Fibroblast of skin of left biceps (primary cell): ENCODE measurements at places on chromosomes 12 and 14.
A peak's percentile ranks its signal among the peaks of the same experiment; 100 is the strongest.

- DNase-seq, result no peak
Measured at GRCh38 chr14:95896498-95897135, 20.0 kb downstream of the TUNAR start.

DNA sequence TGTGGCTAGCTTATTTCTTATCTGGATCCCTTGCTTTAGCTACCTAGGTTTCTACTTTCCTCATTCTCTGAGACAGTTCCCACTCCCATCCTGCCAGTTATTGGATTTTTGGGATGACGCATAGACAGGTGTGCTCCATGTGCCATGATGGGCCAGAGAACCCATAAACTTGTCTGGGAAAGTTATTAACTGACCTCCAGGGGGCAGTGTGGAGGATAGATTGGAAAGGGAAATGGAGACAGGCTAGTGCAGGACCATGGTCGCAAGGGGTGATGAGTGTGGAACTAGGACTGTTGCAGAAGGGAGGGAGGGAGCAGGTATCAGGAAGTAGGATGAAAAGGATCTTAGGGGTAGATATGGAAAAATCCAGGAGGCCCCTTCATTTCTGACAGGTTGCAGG lies 80.3 kb downstream of the ESRRB start:
- DNase-seq, result no peak

- no peak for DNase-seq
Measured at GRCh38 chr14:64841772-64842750, 37.6 kb downstream of the SPTB start.

DNA sequence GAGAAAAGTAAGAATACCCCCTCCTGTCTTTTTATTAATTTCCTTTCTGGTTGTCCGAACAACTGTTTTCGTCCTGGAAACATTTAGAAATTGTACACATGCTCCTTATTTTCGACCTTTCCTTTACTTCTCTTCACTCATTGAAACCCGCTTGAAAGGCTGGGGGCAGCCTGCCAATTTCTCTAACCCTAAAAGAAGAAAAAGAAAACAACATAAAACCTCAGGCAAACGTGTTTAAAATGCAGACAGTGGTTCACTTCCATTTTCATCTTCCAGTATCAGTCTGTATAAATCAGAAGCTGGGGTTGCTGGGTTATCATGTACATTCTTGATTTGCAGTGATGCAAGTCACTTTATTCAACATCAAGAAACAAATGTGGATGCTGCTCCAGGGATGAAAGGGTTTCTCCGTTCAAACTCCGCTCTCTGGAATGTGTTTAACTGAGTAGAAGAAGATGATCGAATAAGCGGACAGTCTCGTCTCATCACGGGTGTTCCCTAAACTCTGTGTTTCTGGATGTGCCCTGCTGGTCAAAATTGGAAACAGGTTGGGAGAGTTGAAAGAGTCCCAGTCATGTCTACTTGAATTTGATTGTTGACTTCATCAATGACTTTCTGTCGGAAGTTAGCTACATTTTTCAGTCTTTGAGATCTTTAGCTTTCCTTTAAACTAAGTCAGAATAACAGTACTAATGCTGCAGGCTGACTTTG lies 1042.2 kb downstream of the BCL11B start:
- DNase-seq, result no peak

- peak; percentile 17 for DNase-seq
Measured at GRCh38 chr14:77158175-77158881, 16.7 kb upstream of the ZDHHC22 start.

DNA sequence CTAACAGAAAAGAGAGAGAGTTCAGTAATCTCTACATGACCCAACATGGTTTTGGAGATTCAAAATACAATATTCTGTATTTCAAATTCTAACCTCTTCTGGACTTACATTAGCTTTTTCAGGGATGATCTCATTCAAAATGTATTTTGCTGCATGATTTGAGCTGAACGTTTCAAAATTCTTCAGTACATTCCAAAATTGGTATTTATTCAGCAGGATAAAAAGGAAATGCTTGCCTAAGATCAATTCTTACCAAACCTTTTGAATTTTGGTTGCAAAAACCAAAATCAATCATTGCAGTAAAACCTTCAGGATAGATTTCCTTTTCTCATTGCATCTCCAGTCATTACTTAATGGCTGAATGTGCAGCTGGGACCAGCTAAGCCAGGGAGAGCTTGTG lies 1761.3 kb upstream of the SEL1L start:
- peak; percentile 55 for DNase-seq

DNA sequence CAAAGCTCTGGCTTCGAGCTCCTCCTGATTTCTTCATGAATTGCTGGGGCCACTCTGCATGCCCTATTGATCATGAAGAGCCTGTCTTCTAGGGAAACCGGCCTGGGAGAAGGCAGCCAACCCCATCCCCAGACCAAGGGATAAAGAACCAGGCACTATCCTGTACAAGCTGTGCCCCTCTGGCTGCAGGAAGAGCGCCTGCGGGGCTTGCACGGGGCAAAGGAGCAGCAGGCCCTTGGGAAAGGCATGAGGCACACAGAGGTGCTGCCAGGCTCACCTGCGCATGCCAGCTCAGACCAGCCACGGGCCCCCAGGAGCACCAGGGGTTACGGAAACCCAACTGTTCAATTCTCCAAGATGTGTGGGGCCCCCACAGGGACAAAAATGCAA lies 2.1 kb downstream of the ITPK1 start:
- no peak for DNase-seq

GRCh38 chr14:60079723-60080122 lies 12.0 kb upstream of the PCNX4 start:
- DNase-seq, result no peak

DNA sequence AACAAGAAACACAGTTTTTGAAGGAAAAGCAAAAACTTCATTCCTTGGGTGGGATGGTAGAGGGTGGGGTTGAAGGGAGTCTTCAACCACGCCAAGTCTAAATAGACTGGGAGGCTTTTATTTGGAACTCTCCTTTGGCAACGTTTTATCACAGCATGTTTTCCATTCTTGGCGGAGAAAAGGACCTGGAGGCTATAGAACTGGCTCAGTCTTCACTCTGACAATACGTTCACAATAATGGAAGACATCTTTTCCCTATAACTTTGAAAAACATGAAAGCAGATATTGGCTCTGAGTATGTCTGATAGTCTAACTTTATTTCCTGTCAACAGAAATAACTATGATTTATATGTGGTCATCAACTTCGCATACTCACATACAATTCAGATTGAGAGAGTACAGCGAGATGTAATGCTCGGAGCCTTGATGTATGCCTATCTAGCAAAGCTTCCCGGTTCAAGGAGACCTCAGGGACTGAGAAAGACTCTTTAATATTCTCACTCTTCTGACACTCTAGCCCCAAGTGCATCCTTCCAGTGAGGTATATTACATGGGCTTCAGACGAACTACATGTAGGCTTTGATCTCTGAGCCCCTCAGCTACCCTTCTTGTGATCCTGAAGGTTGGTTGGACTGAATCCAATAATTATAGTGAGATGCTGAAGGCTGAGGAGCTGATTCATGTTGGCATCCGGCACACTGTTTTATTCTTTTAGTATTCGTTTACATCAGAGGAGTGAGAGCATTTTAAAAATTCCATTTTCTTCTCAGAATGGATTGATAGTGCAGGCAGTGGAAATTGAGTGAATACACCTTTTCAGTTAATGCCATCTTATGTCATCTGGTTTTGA lies 14.0 kb downstream of the TMEM30B start:
- DNase-seq, result peak; percentile 40

DNA sequence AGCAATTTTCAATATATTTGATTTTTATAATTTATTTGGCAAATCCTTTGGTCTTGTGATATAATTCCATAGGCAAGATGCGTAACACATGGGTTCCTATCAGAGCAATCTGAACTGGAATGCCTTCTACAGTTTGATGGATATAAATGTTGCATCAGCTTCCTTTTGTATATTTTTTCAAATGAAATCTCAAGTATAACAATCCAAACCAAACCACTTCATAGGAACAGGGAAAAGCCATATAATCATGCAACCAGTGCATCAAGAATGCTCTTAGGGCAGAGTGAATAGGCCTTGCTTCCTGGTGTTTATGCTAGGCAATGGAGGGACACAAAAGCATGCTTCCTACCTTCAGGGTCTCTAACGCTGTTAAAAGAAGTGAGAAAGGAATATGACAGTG lies 34.5 kb downstream of the EFCAB11 start:
- DNase-seq, result no peak

GRCh38 chr12:29317556-29318363 lies 63.2 kb downstream of the ERGIC2 start:
- no peak for DNase-seq

GRCh38 chr14:45249856-45250575 lies 3.0 kb downstream of the MIS18BP1 start:
- DNase-seq, result peak; percentile 7

GRCh38 chr12:5989621-5990020 lies 44.6 kb upstream of the ANO2 start:
- DNase-seq, result no peak

GRCh38 chr12:127130506-127131124 lies 1136.4 kb upstream of the TMEM132C start:
- DNase-seq, result no peak

- peak; percentile 73 for DNase-seq
Measured at GRCh38 chr14:71711619-71712018, 220.6 kb upstream of the RGS6 start.

DNA sequence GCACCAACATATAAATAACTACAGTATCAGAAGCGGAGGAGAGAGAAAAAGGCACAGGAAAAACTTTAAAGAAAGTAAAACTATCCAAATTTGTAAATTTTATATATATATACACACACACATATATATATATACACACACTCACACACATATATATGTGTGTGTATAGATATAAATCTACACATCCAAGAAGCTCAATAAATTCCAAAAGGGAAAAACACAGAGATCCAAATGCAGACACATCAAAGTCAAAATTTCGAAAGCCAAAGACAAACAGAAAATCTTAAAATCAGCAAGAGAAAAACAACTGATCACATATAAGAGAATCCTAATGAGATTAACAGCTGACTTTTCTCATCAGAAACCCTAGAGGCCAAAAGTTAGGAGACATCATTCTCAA lies 37.3 kb downstream of the PARP11 start:
- DNase-seq, result no peak

GRCh38 chr12:218221-218620 lies 4.3 kb upstream of the SLC6A12 start:
- no peak for DNase-seq

DNA sequence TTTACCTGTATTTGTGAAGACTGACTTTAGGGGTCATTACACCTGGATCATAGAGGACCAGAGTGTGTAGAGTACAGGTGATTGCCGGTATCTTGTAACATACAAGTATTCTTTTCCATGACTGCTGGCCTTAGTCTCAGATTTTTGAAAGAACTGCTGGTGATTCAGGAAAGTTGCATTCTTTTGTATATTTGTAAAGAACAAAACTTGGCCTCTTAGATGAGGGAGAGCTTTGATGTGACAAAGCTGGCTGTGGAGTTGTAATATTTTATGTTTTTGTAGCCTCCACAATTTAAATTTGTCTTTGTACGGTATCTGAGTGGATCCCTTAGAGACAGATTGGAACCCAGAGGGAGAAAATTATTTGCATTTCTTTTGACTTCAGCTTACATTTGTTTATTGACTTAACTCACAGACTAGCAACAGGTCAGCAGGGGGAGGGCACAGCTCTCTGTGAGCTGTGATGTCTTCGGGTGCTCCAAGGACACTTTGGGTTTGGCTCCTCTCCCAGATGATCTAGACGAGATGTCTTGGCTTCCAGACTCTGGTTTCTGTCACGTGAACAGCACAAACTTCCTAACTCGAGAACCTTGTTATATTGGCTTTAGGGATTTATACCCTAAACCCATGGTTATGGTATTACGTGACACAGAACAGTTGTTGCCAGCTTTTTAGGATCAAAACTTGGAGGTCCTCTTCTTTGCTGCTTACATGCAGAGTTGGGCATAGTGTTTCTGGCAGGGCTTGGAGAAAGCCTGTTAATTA lies 65.9 kb downstream of the DAAM1 start:
- DNase-seq, result peak; percentile 85

GRCh38 chr14:99028521-99028920 lies 243.5 kb downstream of the BCL11B start:
- no peak for DNase-seq

GRCh38 chr12:32587581-32588495 lies 91.3 kb upstream of the DNM1L start:
- DNase-seq, result no peak

DNA sequence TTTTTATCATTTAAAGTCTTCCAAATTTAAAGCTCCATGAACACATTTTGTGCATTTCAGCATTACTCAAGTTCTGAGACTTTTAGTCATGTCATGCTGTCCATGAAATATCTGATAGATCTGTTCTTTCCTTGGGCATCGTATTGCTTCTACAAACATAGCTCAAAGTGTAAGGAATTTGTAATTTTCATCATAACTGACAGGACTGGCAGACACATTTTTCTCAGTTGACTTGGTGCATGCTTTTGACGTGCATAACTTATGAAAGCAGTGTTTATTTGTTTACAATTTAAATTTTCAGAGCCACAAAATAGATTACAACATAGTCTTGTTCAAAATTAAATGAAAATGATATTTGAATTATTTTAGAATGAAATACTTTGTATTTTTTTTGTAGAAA lies 812.1 kb upstream of the NOVA1 start:
- no peak for DNase-seq

DNA sequence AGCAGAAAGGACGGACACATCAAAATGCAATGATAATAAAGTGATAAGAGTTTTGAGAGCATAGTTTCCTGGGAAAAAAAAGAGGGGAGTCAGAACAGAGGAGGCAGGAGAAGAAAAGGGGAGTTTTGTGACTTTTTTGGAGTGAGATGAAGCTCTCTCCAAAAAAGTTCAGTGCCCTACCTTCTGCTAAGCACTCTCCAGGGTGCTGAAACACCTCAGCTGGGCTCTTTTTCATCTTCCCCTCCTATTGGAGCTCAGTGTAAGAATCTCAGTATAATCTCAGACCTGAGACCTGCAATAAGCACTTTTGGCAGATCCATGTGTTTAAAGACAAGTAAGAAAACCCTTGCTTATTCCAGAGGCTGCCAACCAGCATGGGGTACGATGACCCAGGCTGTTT lies 58.9 kb upstream of the SRRM4 start:
- no peak for DNase-seq

DNA sequence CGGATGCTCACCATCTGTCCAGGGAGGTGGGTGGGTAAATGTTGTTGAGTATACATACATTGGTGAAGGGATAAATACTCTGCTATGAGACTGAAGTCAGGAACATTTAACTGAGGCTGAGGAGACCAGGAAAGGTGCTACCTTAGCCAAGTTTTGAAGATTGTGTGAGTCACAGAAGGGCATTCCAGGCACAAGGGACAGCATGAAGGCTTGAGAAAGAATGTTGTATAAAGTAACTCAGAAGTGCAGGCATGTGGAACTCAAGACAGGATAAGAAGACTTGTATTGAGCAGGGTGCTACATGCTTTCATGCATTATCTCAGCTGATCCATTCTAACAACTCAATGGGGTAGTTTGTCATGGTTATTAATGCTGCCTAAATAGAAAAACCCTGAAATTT lies 112.7 kb downstream of the IPO8 start:
- DNase-seq, result no peak

GRCh38 chr14:103830511-103831270 lies 16.7 kb downstream of the PPP1R13B start:
- no peak for DNase-seq

GRCh38 chr12:89969093-89969492 lies 260.5 kb upstream of the ATP2B1 start:
- DNase-seq, result no peak
